ENCODE measurements at places on chromosomes 7 and 10. TPM values are rescaled to one million over a fixed set of nuclear protein-coding genes. Genes with fewer than 3 reads are reported as not detected.

DNA sequence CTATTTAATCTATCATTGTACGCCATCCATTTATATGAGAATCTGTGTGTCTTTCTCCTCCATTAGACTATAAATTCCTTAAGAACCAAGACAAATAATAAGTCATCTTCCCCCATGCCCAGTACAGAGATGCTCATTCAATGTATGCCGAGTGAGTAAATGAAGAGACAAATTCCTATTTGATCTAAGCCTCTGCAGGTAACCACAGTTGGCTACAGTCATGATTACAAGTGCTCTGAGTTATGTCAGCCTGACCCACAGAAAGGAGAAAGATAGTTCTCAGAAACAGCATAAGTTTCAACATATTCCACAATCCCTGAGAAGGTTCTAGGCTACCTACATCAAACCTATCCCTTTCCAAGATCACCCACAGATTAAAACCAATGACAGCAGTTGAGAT is 46.1 kb downstream of the MPP7 start:
- H3K4me3 ChIP-seq: no peak overlapping the region
- no peaks in the 10 kb centered on the region for H3K36me3 ChIP-seq
- no peak for DNase-seq
- H3K4me1 ChIP-seq: no peaks in the 10 kb centered on the region
- no peak overlapping the region for H3K27ac ChIP-seq
- no peaks in the 10 kb centered on the region for H3K27me3 ChIP-seq

- peak overlapping the region; percentile 83 for H3K27ac ChIP-seq
- H3K36me3 ChIP-seq: no peaks in the 10 kb centered on the region
These were observed 191.3 kb downstream of the FGFR2 start for GRCh38 chr10:121406823-121407545.

RBM20 gene
- 3.1 TPM for total RNA-seq

GRCh38 chr7:40263752-40264390 is 129.1 kb downstream of the SUGCT start:
- no peak overlapping the region for H3K27ac ChIP-seq
- H3K36me3 ChIP-seq: no peaks in the 10 kb centered on the region
- no peak for DNase-seq
- H3K4me3 ChIP-seq: no peak overlapping the region
- no peaks in the 10 kb centered on the region for H3K27me3 ChIP-seq

DNA sequence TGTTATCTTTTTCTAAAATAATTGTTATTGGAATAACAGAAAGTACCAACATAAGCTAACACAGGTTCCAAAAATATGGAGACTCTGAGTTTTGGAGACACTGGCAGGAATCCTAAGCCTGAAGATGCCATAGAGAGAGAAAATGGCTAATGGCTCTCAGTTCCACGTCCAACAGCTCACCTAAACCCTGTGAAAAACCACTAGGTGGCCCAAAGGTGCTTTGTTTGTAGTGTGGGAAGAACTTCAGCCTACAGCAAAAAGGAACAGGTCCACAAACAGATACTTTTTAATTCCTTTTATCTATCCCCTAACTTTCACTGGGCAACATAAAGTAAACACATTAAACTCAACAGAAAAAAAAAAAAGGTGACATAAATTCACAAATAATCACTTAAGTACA is 272.3 kb downstream of the SEMA3D start:
- no peak for DNase-seq
- no peak overlapping the region for H3K27ac ChIP-seq
- no peaks in the 10 kb centered on the region for H3K27me3 ChIP-seq

ABCB4 gene
- total RNA-seq: 2.8 TPM

- H3K4me3 ChIP-seq: no peak overlapping the region
- H3K27me3 ChIP-seq: no peaks in the 10 kb centered on the region
- DNase-seq: no peak
- H3K4me1 ChIP-seq: no peaks in the 10 kb centered on the region
These were observed 309.4 kb downstream of the RPS24 start for GRCh38 chr10:78342827-78343653.

- H3K27ac ChIP-seq: no peak overlapping the region
- H3K27me3 ChIP-seq: no peaks in the 10 kb centered on the region
- H3K4me3 ChIP-seq: no peak overlapping the region
- DNase-seq: no peak
- H3K36me3 ChIP-seq: no peaks in the 10 kb centered on the region
- no peaks in the 10 kb centered on the region for H3K4me1 ChIP-seq
These were observed 36.9 kb upstream of the EGFR start for GRCh38 chr7:54981913-54982312.

GRCh38 chr7:12637819-12638592 is 49.4 kb upstream of the ARL4A start:
- H3K27me3 ChIP-seq: no peaks in the 10 kb centered on the region
- no peaks in the 10 kb centered on the region for H3K4me1 ChIP-seq
- H3K4me3 ChIP-seq: no peak overlapping the region
- H3K27ac ChIP-seq: no peak overlapping the region
- no peaks in the 10 kb centered on the region for H3K36me3 ChIP-seq

GRCh38 chr10:104127411-104127810 is 5.4 kb downstream of the SFR1 start:
- H3K4me3 ChIP-seq: no peak overlapping the region
- H3K4me1 ChIP-seq: no peaks in the 10 kb centered on the region
- no peak for DNase-seq

AGR3 gene
- total RNA-seq: 32.1 TPM

DNA sequence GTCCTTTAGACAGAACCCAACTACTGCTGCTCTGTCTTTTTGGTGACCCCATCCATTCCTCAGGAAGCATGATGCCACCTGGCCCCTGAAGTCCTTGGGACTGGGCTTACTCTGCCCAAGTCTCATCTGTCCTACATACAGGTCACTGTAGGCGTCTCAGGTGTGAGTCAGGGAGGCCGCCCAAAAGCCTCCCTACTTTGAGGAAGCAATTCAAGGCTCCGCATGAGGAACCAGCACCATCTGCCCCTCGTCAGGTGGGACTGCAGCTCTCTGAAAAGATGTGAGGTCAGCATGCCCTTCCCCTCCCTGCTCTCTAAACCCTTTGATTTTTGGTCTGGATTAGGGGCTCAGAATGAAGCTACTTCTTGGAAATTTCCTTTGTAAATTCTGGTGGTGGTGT is 354.8 kb downstream of the CXCL12 start:
- no peak for DNase-seq
- no peaks in the 10 kb centered on the region for H3K4me1 ChIP-seq
- peaks cover 3% of the 10 kb centered on the region for H3K36me3 ChIP-seq
- H3K27me3 ChIP-seq: no peaks in the 10 kb centered on the region
- H3K27ac ChIP-seq: no peak overlapping the region

All from breast epithelium (tissue), 4 donors.